ENCODE measurements at places on chromosomes 12 and 14.

- DNase-seq: no peak
Measured at GRCh38 chr12:84689638-84690037, 223.0 kb downstream of the SLC6A15 start.

DNA sequence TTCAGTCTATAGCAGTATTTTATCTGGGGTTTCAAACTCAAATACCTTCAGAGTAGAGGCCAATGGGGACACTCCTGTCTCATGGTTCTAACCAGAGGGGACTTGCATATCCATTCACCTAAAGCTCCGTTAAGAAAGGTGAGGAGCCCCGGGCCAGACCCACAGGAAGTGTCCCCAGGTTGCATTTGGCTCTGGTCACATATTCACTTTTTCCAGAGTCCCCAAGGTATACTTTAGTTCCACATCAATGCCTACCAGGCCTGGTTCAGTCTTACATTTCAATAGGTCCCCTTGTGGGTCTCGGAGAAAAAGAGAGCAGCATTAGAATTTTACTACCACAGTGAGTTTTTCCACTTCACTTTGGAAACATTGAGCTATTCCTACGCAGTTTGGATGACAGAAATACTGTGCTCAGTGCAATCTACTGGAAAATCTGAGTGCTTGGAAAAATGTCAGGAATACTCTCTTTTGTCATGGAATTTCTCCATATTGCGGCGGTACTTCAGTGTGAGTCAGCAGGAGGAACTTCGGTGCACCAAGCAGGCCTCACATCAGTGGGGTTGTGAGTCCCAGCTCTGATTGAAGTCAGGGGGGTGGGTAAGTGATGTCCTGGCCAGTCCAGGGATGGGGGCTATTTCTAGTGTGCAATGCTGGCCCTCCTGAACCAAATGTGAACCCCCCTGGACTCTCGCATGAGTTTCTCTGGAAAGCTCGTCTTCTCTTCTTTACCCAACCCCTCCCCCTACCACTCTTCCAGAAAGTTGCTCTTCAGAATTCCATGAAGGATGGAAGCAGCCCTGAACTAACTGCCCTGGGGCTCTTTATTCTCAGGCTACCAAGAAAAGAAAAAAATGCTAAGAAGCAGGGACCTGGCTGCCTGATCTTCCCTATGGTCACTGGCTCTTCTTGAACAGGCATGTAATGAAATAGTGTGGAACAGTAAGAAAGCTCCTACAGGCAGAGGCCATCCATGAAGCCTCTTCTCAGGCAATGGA, 184.7 kb downstream of the PRKCH start:
- no peak for DNase-seq

DNA sequence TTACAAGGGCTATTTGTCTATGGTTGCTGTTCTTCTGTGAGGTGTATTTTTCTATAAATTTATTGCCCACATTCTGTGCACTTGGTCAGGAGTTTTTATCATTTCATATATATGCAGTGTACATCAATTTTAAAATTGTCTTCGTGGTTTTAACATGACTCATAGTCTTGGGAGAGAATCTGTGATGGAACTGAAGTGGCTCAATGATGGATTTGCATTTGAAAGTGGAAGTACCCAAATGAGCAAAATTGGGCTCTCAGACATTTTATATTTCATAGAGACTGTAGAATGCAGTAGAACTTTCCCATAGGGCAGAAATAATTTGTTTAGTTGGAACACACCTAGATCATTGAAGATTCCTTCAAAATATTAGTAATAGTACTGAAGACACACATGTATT, 1.9 kb upstream of the SCFD1 start:
- DNase-seq: peak; percentile 67

DNA sequence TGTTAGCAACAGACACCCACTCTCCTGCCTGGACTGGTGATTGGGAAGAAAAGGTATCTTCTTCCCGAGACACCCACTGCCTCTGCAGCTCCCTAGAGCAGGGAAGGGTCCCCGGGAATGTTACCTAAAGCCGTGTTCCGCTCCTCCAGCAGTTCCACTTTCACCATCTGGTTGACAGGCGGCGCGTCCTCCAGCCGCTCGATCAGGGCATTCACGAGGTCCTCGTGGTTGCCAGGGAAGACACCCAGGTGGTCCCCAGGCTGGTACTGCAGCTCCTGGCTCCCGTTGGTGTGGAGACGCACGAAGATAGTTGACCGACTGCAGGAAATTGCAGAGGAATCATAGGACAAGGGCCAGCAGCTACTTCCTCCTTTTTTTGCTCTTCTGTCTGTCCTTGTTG, 44.2 kb upstream of the FBXO21 start:
- DNase-seq: no peak

DNA sequence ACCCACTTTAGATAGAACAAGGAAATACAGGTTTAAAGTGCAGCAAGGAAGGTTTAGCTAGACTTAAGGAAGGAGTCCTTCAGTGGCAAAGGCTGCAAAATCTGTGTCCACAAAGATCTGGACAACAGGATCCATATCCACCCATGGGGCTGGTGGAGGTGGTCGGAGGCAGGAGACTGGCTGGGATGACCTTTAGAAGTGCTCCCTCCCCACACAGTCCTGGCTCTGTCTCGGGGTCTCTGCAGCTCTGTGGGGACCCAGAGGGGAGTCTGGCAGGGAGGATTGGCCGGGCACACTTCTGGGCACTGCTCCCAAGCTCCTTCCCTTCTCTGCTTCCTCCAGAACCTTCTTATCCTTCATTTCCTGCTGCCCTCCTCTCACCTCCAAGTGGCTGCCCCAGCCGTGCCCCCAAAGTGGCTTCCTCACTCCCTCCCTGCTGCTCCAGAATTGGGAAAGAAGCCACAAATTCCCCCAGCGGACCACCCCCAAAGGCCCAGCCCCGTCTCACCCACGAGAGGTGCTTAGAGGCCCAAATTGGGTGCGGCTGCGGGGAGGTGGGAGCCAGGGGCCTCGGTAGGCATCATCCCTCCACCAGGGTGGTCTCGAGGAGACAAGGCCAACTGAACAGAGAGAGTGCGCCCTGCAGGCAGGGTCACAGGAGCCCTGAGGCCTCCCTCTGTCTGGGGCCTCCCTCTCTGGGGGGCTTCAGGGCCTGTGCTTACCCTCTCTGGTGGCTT, 21.9 kb upstream of the PGF start:
- DNase-seq: no peak

GRCh38 chr12:98221243-98221808, 294.1 kb upstream of the TMPO start:
- DNase-seq: no peak

All from HTR-8/SVneo (cell line).